ENCODE measurements at places on chromosomes 13 and 19.
A peak's percentile ranks its signal among the peaks of the same experiment; 100 is the strongest.

- no peak for DNase-seq
Observed at GRCh38 chr13:98105929-98106336, 37.0 kb upstream of the FARP1 start.

DNA sequence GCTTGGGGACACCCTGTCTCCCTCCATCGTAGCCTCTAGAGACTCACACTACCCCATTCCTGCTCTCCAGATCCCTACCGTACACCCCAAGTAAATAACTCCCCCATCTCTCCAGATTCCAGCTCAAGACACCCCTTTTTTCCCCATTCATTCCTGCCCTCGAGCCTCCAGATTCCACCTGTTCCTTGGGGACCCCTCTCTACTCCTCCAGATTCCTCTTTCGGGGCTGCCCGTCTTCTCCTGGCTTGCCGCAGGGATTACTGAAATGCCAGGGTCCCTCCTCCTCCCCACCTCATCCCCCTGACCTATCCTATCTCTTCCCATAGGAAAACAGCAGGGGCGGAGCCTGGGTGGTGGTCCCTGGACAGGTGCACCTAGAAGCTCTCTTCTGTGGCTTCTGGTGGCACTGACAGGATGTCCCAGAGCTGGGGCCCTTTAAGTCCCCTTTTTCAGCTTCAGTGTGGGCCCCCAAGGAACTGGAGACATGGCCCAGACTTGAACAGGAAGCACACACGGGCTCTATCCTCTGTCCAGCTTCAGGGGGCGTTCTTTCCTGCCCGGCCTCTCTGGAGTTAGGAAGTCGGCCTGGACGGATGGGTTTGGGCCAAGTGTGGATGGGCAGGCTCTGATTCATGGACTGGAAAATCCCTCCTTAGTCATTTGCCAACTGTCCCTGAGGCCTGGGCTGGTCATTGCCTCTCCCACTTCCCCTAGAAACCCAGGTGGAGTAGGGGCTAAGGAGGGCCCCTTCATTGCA is 1.2 kb downstream of the ZSWIM4 start:
- DNase-seq: no peak

GRCh38 chr19:38868551-38868950 is 9.5 kb downstream of the RINL start:
- DNase-seq: no peak

GRCh38 chr13:94400874-94401273 is 78.6 kb downstream of the DCT start:
- no peak for DNase-seq

GRCh38 chr19:47569331-47569730 is 3.6 kb downstream of the ZNF541 start:
- DNase-seq: no peak

GRCh38 chr19:53388168-53388567 is 6.8 kb upstream of the ZNF765 start:
- no peak for DNase-seq

DNA sequence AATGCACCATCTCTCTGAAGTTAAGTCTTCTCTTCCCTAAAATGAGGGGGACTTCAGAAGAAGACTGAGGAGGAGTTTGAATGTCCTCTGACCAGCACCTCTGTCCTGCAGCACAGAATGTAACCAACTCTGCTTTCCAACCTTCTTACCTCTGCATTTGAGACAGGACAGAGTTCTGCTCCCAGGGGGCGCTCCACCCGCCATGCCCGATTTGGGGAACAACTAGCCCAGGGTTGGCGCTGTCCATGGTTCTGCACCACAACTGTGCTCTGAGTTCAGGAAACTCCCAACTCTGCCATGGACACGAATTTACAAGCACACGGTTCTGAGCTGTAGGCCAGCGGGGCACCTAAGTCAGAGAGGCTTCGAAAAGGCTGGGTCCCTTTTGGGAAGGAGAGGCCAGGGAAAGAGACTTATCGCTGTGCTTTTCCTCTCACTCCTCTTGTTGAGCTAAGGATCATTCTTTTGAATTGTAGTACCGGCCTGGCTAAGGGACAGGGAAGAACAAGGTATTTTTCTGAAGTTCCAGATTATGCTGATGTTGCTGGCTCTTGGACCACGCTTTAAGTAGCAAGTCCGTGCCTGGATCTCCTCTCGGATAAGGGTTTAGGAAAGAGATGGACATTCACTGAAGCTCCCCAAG is 22.2 kb downstream of the SIGLEC5 start:
- DNase-seq: peak; percentile 39

DNA sequence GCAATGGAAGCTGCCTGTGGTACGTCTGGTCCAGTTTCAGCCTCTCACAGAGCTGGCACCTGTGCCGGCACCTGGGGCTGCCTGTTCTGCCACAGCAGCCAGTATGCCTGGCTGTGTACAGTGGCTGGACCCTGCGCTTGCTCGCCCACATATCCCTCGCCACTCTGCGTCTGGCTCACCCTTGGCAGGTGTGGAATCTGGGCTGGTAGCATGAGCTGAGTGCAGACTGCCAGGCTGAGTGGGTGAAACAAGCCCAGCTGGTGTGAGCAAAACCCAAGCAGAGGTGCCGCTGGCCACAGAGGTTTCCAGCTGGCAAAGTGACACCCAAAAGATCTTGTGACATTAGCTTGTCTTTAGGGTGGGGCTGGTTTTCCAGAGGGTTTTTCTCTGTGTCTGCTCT is 80.7 kb downstream of the ING1 start:
- no peak for DNase-seq

GRCh38 chr13:64029343-64030093 is 2613.9 kb upstream of the PCDH20 start:
- no peak for DNase-seq

GRCh38 chr13:20901668-20902437 is 693 bp downstream of the XPO4 start:
- DNase-seq: no peak

- DNase-seq: no peak
Observed at GRCh38 chr13:26614721-26615120, 57.2 kb downstream of the WASF3 start.

DNA sequence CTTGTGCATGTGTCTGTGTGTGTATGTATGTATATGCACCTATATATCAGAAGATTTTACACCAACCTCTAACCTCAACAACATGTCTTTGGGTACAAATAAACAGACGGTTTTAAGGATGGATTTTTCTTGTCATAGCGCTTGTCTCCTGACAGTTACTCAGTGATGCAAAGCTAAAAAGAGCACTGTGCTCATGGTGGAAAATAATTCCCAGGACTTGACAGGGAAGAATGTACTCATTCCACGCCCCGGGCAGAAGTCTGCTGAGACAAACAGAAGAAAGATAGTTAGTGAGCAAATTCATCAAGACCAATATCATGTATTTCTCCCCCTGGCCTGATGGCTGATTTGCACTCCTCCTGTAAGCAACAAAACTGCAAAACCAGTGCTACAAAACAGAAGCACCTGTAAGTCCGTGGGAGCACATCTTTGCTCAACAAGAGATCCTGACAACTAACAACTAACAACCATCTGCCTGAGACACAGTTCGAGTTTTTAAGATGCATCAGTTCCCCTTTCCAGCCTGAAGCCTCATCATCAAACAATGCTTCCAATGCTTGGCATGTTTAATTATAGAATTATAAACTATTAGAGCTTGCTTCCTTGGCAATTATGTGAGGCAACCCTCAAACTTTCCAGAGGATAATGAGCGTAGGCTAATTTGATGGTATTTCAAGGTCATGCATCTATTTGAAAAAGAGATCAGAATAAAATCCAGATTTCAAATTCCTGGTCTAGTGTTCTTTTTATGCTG is 812.7 kb upstream of the MIR17HG start:
- no peak for DNase-seq

- DNase-seq: no peak
Observed at GRCh38 chr13:36815062-36815461, 4.0 kb upstream of the RFXAP start.

GRCh38 chr13:98377635-98378378 is 199.1 kb downstream of the STK24 start:
- no peak for DNase-seq

DNA sequence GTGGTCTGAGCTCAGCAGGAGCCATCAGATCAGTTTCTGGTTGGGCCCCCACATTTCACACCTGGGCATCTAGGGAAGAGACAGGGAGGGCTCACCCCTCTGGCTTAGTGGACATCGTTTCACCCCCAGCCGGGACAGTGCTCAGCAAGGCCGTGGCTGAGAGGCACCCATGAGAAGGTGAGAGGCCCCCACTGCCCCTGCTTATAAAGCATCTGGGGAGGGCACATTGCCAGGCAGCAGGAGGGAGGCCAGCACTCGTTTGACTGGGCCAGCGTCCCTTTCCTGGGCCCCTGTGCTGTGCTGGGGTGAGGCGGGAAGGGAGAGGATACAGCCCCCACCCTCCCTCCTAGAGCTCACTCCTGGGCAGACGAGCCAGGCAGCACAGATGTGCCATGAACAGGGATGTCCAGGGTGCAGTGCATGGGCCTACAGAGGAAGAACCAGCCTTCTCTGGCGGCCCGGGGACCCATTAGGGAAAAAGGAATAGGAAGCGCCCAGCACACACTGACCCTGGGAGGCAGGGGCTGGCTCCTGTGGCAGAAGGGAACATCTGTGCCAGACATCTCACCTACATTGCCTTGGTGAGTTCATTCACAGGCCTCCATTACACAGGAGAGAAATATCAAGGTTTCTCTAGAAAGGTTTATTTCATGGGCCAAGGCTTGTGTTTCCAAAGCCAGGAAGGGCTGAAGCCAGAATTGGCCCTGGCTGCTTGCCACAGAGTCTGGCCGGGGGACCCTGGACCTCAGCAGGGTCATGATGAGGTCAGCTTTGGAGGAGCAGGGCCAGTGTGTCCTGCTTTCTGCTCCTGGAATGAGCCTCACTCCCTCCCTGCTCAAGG is 7.7 kb downstream of the AP1M1 start:
- no peak for DNase-seq

- no peak for DNase-seq
Observed at GRCh38 chr19:18085702-18086457, 854 bp downstream of the IL12RB1 start.

GRCh38 chr13:30918662-30919405 is 12.8 kb downstream of the MEDAG start:
- DNase-seq: no peak

DNA sequence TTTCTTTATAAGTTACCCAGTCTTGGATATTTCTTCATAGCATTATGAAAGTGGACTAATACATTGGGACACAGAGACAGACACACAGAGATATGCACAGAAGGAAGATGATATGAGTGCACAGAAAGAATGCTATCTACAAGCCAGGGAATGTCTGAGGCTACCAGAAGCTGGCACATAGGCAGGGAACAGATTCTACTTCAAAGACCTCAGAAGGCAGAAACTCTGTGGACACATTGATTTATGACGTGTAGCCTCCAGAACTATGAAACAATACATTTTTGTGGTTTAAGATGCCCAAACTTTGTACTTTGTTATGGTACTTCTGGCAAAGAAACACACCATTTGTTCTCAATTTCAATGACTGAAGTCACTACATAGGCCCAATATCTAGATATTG is 556.7 kb downstream of the PCDH9 start:
- no peak for DNase-seq

All from stimulated activated CD4-positive, alpha-beta T cell treated with anti-CD3 and anti-CD28 coated beads, Interleukin-15, amount 100 ng/mL, for 1 hour (primary cell).